ENCODE measurements at places on chromosomes 2 and 18.

- no peak for DNase-seq
Measured at GRCh38 chr2:118699447-118700175, 147.8 kb downstream of the EN1 start.

GRCh38 chr2:65688141-65688886, 255.9 kb upstream of the SPRED2 start:
- DNase-seq: no peak

DNA sequence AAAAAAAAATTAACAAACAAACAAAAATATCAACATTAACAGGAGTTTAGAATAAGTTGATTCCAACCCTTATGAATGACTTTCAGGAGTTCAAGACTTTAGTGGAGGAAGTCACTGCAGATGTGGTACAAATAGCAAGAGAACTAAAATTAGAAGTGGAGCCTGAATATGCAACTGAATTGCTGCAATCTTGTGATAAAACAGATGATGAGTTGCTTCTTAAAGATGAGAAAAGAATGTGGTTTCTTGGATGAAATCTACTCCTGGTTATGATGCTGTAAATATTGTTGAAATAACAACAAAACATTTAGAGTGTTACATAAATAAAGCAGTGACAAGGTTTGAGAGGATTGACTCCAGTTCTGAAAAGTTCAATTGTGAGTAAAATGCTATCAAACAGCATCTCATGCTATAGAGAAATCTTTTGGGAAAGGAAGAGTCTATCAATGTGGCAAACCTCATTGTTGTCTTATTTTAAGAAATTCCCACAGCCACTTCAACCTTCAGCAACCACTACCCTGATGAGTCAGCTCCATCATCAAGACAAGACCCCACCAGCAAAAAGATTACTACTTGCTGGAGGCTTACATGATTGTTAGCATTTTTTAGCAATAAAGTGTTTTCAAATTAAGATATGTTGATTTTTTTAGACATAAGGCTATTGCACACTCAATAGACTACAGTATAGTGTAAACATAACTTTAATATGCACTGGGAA, 42.7 kb upstream of the TAF4B start:
- no peak for DNase-seq

- peak; percentile 66 for DNase-seq
Measured at GRCh38 chr2:74917702-74918619, 40.5 kb upstream of the POLE4 start.

DNA sequence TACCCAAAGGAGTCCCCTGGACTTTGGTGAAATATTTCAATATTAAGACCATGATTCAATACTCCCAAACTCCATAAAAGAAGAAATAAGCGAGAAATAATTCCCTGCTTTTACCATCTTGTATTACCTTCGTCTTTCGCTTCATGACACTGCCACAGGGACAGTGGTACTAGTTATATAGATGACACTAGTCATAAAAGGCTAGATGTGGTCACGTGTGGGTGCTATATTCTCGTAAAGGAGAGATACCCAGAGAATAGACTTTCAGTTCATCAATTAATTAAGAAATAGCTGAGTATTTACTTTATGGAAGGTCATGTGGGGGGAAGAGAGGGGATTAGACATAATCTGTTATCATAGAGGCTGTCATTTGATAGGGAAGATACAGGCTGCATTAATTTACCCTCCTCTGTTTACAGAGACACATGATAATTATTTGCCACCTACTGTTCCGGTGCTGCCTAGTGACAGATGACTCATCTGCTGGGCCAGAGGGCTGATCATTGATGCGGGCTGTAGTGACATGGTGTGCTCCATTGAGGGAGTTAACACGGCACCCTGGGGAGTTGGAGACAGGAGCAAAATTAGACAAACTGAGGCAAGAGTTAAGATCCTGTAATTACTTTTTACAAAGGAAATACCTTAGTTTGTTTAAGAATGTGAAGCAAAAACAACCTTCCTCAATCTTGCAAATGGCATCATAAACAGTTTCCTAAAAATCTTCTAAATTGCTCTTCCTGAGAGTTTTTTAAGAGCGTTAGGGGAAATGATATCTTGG, 78.2 kb upstream of the ITGB6 start:
- no peak for DNase-seq

DNA sequence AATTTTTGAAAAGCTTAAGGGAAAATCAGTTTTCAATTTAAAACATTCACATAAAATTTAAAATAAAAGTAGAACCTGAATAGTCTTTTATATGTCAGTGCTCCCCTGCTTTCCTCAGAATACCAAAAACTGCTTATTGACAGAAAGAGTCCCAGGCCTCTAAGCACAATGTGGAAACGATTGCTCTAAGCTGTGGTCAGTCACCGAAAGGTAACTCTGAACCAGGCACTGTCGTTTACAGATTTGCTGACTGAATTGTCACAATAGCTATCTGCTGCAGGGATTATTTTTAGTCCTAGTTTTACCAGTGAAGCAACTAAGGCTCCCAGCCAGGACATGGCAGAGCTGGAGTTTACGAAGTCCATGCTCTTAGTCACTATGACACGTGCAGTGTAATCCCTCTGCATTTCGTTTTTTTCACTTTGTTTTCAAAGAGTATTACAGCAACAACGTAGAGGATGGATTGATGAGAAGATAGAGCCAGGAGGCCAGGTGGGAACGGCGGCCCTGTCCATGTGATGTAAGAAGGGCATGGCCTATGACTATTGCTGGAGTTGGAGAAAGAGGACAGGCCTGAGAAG, 28.1 kb upstream of the TMEM247 start:
- peak; percentile 39 for DNase-seq

GRCh38 chr2:185990861-185991525, 252.4 kb downstream of the FSIP2 start:
- DNase-seq: no peak

GRCh38 chr2:39403311-39403710, 33.8 kb downstream of the MAP4K3 start:
- no peak for DNase-seq

DNA sequence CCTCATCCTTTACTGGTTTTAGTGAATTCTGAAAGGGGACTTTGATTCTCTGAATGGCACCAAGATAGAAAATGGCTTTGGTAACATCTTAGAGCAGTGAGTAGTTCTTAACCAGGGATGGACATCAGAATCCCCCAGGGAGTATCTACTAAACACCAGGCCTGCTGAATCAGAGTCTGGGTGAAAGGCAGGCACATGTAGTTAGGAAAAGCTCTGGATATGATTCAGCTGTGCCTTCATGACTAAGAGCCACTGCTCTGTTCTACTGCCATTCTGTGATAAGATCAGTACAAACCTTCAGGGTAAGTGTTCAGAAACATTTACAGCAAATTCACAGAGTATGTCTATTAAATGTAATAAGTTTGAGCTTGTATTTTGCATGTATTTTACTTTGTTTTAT, 46.2 kb upstream of the B3GNT2 start:
- peak; percentile 95 for DNase-seq

GRCh38 chr2:197168705-197169104, 141.9 kb downstream of the ANKRD44 start:
- peak; percentile 91 for DNase-seq
